ENCODE measurements at places on chromosomes 16 and 17.

DNA sequence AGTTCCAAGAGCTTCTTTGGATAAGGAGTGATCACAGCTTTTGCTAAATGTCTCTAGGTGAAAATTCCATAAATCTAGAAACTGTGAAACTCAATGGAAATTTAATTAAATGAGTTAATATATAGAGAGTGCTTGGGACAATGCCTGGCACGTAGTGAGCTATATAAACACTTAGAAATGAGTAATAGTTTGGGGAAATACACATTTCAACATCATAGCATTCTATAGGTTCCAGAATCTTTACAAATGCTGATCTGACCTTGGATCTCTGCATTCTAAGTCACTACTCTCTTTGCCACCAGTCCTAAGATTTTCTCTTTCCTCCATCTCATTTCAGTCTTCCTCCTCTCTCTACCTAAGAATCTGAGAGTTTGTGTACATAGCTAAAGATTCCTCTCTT lies 175.6 kb downstream of the SOX9 start:
- DNase-seq: no peak

- no peak for DNase-seq
Observed at GRCh38 chr16:56738221-56738620, 8.3 kb downstream of the NUP93 start.

- DNase-seq: no peak
Observed at GRCh38 chr17:65287040-65287439, 149.9 kb downstream of the RGS9 start.

DNA sequence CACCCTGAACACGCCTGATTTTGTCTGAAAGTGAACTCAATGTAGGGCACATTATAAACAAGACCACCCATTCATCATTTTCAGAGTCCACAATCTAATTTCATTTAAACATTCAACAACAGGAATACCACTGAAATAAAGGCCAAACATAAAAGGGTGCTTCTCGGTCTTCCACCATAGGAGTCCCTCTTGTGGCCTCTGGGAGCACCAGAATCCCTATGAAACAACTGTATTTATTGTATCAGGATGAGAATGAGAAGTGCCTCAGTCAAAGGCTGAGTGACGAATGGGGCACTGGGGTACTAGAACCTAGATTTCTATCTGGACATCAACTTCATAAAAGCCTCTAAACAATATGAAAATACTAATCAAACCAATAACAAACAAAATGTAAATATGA lies 40.4 kb downstream of the NXPH3 start:
- DNase-seq: no peak

DNA sequence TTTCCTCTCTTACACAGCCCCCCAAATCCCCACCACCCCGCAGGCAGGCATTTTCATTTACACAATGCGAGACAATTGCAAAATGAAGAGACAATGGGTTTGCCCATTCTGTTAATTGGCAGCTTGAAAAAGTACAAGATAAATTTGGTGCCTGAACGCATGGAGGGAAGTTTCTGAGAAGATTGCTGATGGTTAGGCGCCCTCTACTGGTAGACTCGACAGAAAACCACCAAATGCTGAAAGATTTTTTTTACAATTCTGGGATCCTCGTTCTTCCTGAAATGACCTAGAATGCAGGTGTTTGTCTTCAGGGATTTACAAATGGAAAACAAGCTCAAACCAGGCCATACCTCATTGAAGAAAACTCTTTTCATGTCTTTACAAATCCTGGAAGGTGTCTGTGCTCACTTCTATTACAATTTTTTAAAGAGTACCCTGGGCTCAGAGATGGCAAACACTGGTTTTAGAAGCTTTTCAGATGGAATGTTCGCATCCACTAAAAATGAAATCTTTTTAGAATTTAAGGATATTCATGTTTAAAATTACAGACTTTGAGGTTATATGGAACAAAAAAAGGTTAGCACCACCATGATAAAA lies 338.5 kb downstream of the PMP22 start:
- no peak for DNase-seq

DNA sequence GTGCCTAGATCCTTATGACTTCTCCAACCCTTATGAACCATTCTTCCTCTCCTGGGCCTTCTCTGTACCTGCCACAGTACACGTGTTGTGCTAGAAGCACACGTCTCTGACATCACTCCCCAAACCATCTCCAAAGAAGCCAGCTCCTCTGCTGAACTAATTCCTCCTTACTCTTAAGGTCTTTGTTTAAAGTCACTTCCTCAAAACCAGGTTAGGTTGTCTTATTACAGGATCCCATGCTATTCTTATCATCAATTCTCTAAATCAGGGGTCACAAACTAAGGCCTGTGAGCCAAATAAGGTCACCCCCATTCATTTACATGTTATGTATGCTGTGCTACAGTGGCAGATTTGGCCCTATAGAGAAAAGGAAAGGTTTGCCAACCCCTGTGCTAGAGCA lies 4.0 kb downstream of the SUPT6H start:
- DNase-seq: no peak

DNA sequence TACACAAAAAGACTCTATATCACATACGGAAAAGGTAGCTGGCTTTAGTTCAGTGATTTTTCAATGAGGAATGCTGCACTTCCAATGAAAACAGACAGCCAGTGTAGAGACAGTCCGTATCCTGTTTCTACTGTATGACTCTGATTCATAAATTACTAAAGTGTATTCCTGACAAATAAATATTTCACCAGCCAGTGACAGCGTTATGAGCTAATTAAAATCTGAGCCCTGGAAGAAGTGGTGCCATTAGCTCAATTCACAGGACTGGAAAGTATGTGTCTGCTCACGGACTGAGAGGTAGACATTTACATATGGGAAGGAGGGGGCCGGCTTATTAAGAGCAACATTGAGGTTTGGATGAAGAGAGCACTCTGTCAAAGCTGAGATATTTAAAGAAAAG lies 207.9 kb upstream of the RBFOX1 start:
- DNase-seq: no peak

DNA sequence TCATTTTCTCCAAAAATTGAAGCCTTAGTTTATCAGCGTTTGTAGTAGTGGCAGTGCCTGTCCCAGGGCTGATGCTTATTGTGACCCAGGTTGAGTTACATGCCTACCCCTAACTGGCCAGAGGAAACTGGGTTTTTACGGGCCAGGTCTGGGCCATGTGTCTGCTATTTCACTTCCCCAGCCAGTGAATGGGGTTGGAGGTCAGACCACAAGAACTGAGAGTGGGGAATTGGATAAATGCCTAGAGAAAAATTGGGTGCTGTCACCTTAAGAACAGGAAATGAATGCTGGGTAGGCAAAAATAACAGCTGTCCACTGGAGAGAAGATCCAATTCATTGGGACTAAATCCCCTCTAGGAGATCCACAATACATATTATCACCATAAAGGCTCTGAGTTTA lies 5.2 kb downstream of the ADPRM start:
- no peak for DNase-seq

- no peak for DNase-seq
Observed at GRCh38 chr17:77437017-77437416, 296.2 kb downstream of the SEC14L1 start.

DNA sequence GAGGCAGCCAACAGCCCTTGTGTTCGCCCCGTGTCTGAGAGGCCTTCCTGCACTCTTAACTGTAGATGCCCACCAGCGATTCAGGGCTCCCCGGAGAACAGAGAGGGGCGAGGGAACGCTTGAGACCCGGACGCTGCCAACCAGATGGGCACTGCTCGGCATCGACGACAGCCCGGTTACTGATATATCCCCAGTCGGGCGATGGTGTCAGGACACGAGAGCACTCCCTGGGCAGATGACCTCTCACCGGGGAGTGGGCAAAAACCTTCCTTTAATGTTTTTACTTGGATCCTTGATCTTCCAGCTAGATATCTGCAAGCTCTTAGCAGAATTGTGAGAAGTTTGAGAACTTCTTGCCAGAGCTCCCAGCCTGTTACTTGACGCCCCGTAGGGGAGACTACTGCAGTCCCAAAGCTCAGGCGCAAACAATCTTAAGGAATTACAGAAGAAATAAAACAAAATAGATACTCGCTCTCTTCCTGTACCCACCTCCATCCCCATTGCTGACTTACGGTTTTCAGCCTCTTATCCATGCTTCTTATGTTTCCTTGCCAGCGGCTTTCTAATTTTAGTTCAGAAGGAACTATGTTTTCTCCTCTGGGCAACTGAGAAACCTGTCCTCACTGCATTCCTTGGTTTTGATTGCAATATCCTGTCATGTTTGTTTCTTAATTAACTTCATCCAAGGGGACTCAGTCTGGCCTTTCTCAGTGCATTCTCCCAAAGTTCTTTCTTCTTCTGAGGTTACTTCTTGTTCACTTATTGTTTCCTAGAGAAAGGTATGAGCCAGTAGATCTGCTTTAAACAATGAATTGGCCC lies 845 bp downstream of the SP2 start:
- no peak for DNase-seq

- no peak for DNase-seq
Observed at GRCh38 chr17:1147664-1148063, 32.1 kb downstream of the ABR start.

DNA sequence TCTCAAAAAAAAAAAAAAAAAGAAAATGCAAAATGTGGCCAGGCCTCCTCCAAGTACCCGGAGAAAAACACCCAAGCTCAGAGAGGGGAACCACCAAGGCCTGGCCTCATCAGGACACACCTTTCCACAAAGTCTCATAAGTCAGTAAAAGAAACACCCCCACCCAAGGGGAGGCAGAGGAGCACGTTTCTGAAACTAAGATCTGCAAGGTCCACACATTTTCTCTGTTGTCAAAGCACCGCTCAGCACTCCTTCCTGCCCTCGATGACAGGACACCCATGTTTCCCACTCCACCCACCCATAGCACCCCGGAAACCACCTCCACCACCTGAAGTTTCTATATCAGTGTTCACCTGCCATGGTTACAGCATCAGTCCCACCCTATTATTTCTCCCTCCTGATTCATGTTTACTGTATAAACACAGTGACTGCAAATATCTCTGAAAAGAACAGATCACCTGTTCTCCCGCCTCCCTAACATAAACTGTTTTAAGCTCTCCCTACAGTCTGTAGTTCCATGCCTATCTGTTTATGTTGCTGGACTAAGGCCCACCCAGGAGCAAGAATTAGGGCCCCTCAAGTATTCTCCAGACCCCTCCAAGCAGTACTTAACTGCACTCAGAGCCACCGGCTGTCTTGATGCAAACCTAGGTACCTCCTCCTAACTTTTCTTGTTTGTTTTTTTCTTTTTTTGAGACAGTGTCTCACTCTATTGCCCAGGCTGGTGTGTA lies 2.0 kb downstream of the CORO7 start:
- no peak for DNase-seq

- no peak for DNase-seq
Observed at GRCh38 chr17:39131616-39132015, 19.8 kb downstream of the PLXDC1 start.

DNA sequence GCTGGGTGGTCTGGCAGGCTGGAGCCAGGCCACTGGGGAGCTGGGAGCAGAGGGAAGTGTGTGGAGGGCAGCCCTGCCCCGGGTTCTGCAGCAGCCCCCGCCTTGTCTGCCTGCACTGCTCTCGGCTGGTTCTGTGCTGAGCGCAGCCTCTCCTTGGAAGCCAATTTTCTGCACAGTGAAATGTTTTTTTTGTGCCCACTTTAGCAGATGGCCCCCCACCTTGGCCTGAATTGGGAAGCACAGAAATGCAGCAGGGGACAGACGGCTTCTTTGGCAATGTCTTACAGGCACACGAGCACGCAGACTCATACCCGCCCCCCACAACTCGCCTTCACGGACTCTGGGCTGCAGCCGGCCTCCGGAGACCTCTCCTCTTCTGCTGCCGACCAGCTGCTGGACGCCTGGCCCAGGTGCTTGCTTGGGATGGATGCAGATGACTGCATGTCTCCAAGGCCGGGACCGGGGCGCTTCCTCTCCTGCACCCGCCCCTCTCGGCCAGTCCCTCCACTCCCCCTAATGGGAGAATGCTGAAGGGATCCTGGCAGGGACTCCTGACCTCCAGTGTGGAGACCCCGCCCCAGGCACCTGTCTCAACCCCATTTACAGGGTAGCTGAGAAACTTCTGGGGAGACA lies 14.8 kb downstream of the NPTX1 start:
- no peak for DNase-seq

DNA sequence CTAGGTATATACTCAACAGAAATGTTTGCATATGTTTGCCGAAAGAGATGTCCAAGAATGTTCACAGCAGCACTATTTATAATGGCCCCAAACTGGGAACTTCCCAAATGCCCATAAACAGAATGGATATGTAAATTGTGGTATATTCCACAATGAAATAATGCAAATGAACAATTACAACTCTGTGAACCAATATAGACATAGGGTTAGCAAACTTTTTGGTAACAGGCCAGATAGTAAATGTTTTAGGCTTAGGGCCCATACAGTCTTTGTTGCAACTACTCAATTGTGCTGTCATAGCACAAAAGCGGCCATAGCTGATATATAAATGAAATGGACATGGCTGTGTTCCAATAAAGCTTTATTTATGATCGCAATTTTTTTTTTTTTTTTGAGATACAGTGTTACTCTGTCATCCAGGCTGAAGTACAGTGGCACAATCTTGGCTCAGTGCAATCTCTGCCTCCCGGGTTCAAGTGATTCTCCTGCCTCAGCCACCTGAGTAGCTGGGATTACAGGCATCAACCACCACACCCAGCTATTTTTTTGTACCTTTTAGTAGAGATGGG lies 16.5 kb downstream of the XYLT1 start:
- DNase-seq: no peak

- no peak for DNase-seq
Observed at GRCh38 chr16:85655216-85656129, 33.3 kb downstream of the GINS2 start.

GRCh38 chr17:67818110-67819002 lies 6.9 kb upstream of the BPTF start:
- DNase-seq: no peak

DNA sequence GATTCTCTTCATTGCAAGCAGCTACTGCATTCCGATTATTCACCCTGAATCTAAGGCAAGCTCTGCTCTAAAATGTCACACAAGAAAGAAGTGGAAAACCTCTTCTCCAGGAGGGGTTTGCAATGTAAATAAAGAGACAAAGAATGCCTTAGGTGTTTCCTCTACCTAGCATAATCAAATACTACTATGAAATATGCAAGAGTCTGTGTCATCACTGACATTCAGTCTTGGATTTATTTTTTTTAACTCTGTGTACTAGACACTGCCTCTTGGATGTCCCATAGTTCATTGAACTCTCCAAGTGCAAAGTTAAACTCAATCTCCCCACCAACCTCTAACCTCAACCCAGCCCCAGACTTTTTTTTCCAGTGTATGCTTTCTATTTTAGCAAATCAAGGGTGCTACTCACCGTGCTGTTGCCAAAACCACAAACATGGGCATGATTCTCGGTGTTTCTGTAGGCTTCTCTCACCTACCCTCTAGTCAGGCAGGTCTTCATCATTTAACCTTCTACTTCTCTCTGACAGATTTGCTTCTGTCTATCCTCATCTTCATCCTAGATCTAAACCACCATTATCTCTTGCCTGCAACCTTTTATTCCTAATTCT lies 329.1 kb downstream of the CDH13 start:
- no peak for DNase-seq

GRCh38 chr17:82544431-82545070 lies 25.0 kb downstream of the FOXK2 start:
- no peak for DNase-seq

DNA sequence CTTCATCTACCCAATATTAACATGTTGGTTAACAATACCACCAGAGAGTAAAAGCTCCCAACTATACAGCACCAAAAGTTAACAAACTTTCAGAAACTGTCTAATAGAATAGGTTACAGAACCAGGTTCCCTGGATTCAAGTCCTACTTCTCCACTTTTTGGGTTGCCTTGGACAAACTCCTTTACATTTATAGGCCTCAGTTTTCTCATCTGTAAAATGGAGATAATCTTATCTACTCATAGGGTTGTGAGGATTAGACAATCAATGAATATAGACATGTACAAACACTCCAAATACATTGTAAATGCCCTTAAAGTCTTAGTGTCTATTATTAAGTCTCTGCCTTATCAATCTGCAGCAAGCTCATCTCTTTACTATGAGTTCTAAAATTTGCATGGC lies 435.2 kb downstream of the ZFHX3 start:
- DNase-seq: no peak
